Naive thymus-derived CD4-positive, alpha-beta T cell (primary cell): ENCODE measurements at places on chromosomes 1 and 21.

GRCh38 chr1:91073299-91073698 is 51.5 kb upstream of the ZNF644 start:
- no peak for DNase-seq

- no peak for DNase-seq
These were observed 8.8 kb downstream of the OBSCN start for GRCh38 chr1:228216371-228217320.

GRCh38 chr1:33966346-33967141 is 102.7 kb downstream of the HMGB4 start:
- DNase-seq: no peak

DNA sequence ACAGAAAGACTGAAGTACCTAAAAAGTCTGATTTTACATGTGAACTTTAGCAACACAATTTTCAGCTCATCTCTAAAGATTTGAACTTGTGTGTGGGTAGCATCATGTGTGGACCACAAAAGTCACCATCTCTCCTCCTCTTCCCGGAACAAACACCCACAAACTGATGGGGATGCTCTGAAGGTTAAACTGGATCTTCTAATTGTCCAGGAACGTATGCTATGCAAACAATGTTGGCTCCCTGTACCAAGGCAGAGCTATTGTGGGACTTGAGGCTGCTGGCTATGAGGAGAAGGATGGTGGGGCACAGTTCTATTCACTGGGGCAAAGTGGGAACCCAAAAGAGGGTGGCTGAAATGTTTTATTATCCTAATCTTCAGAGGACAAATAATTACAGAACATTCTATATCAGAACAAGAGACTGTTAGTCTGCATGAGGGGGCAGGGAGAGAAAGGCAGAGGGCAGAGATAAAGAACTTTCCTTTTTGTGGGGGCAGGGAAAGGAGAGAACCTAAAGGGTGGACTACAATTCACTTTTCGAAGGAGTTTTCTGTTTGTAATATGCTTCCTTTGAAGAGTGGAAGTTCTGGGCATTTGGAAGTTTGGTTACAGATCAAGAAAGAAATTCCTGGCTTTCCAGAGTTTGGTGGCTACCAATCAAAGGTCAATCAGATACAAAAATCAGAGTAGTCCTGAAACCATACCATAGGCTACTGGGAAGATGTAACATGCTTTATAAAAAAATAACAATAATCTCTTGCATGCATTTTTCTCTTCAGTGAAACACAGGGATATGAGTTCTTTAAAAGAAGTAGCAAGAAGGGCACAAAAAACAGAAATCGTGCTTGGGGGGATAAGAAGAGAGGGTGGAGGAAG is 62.9 kb downstream of the GADD45A start:
- no peak for DNase-seq

GRCh38 chr1:65021795-65022194 is 55.4 kb upstream of the JAK1 start:
- DNase-seq: no peak

GRCh38 chr1:72482736-72483413 is 200.5 kb upstream of the NEGR1 start:
- DNase-seq: no peak

GRCh38 chr1:115837740-115838421 is 3.0 kb downstream of the NHLH2 start:
- DNase-seq: no peak

DNA sequence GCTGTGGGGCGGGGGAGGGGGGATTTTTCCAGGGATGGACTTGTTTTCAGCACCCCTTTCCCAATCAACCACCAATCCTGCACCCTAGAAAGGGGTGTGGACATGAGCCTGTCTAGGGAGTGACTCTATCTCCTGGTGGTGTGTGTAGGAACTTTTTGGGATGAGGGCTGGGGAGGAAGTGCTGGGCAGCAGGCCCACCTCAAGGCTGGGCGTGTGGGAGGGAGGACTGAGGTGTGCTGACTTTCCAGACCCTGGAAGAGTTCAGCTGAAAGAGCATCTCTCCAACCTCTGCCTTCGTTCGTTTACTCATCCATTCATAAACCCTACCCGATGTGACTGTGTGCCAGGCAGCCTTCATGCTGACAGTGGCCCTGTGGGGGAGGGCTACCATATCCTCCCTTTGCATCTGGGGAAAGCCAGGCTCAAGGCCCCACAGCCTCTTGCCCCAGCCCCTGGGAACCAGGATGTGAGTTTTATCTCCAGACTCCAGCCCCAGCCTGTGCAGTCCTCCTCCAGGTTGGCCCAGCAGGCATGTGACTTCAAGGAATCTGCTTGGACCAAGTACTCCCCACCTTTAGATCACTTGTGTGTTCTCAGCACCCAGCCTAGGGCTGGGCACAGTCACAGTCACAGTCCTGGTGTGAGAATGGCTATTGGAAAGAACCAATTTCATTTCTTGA is 6.7 kb downstream of the KNCN start:
- no peak for DNase-seq

GRCh38 chr21:26715878-26716506 is 129.2 kb downstream of the ADAMTS1 start:
- no peak for DNase-seq

DNA sequence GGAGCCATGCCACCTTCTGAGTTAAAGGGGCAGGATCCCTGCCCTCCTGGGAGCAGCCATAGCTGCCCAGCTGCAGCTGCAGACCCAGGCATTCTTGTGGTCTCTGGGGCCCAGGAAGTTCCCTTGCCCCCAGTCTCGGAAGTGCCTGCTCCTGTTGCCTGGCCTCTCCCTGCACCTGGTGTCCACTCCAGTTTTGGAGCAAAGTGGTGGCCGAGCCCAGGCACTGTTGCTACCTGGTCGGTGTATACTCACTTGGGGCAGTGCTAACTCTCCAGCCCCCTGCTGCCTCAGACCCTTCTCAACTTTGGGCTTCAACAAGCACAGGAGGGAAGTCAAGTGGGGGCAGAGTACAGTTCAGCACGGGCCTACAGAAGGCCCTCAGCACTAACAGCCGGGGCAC is 352.9 kb upstream of the NCAM2 start:
- no peak for DNase-seq

- no peak for DNase-seq
These were observed 47.1 kb upstream of the ARHGAP29 start for GRCh38 chr1:94284476-94284875.

- no peak for DNase-seq
These were observed 34.6 kb downstream of the CFAP57 start for GRCh38 chr1:43206600-43207228.

- DNase-seq: no peak
These were observed 55.6 kb upstream of the FMOD start for GRCh38 chr1:203406446-203407045.

- no peak for DNase-seq
These were observed 36.3 kb downstream of the LRP8 start for GRCh38 chr1:53291574-53291973.

GRCh38 chr1:27383039-27383605 is at the start of gene CD164L2:
Gene CD164L2, minus strand, starts transcription at chr1:27383333. Its CDS starts 94 bp downstream, at chr1:27383239.
- peak; percentile 53 for DNase-seq

- no peak for DNase-seq
These were observed 151.8 kb downstream of the TENT5C start for GRCh38 chr1:117757668-117758067.

GRCh38 chr21:28906236-28906635 is 86.4 kb downstream of the LTN1 start:
- DNase-seq: no peak

DNA sequence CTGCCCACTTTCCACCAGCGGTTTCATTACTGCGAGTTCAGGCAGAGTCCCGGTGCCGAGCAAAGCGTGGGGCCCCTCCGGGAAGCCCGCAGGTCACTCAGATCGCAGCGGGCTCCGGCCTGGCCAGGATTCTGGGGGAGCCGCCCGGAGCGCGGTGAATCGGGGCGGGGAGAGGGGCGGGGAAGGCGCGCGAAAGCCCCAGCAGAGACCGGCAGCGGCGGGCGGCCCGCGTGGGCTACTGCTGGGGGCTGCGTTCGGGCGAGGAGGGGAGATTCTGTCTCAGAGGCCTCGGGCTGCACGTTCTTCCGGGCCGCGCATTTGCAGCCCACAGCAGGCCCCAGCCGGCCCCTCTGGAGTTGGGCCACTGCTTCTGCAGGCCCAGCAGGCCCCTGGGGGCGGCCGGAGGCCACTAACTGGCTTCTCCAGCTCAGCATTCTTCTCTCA is 64.7 kb downstream of the SCCPDH start:
- DNase-seq: no peak

DNA sequence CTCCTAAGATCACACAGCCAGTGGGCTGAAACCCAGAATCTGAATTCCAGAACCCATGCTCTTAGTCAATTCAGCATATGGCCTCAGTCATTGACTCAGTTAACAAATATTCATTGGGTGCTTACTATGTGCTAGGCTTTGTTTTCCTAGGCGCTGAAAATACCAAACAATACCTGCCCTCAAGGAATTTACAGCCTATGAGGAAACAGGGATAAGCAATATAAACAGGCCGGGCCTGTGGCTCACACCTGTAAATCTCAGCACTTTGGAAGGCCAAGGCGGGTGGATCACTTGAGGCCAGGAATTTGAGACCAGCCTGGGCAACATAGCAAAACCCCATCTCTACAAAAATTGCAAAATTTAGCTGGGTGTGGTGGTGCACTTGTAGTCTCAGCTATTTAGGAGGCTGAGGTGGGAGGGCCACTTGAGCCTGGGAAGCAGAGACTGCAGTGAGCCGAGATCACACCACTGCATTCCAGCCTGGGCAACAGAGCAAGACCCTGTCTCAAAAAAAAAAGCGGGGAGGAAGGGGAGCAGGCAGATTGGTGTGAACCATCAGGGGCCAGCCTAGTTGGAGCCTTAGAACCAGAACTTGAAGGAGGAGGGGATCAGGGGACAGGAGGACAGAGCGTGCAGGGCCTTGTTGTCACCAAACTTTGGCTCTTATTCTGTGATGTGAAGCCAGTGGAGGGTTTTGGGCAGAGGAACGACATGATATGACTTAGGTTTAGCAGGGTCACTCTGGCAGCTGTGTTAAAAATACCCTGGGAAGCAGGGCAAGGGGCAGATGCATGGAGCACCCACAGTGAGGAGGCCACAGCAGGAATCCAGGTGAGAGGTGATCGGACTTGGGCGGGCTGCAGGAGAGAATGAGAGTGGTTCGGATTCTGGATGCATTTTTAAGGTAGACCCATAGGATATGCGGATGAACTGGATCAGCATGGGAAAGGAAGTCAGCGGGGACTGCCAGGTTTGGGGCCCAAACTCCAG is 5.8 kb downstream of the TINAGL1 start:
- no peak for DNase-seq

DNA sequence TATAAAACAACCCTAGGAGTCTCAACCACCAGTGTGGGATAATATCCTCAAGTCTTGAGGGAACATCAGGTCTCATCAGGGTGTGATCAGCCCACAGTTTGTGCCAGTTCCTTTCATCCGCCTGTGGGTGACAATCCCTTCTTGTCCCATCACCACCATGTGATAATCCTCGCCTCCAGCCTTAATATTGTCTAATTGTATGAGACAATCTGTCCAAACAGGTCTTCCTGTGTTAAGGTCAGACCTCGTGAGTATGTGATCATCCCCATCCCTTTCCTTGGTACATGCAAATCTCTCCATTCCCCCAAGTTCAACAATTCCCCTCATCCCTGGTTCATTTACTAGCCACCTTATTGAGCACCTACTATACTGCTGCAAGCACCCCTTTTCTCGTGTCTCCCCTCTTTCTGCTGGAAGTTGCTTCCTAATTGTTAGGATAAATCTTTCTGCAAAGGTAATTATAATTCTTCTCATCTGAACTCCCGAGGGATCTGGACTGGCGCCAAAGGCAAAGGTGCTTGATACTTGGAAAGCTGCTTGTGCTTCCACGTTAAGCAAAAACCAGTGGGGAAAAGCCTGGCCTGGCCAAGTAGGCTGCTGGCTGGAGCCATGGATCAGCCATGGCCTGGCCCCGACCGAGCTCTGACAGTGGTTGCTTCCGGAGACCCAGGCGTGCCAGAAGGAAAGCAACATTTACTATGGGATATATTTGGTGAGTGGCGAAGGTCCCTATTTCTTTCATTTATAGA is 92.5 kb downstream of the RNF220 start:
- DNase-seq: no peak

- no peak for DNase-seq
These were observed 122.0 kb upstream of the B3GALT2 start for GRCh38 chr1:193308438-193308837.

GRCh38 chr1:10528066-10529014 is 53.6 kb downstream of the PEX14 start:
- DNase-seq: no peak

- no peak for DNase-seq
These were observed 59.3 kb downstream of the ACP6 start for GRCh38 chr1:147611021-147611426.

DNA sequence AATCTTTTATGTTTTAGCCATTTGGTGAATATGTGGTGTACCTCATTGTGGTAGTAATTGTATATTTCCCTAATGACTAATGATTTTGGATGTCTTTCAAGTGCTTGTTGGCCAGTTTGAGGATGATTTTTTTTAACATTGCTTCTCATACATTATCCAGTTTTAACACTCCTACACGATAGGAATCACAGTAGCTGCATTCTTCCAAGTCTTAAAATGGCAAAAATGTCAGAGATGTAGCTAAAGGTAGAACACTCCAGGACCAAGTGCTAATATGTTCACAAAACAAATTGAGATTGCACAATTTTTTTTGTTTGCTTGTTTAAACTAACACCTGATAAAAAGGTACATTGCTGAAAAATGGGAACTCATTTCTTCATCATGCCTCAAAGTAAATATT is 11.7 kb downstream of the USP25 start:
- DNase-seq: no peak

DNA sequence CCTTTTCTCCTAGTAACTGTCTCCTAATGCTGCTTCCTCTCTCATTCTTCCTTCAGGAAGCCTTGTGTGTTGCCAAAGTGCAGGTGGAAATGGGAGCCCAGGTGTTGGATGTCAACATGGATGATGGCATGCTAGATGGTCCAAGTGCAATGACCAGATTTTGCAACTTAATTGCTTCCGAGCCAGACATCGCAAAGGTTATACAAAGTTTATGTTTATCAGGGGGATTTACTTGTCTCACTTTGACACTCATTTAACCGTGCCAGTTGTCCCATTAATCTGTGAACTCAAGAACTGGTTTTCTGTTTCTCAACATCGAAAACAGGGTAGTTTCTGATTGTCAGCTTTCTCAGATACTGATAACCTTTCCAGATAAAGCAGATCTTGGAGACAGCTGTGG is 40.4 kb downstream of the MTR start:
- DNase-seq: no peak

- no peak for DNase-seq
These were observed 51.9 kb upstream of the DMRTA2 start for GRCh38 chr1:50474859-50475809.

GRCh38 chr1:160665330-160666078 is 18.7 kb upstream of the SLAMF1 start:
- no peak for DNase-seq

- no peak for DNase-seq
These were observed 15.7 kb downstream of the CD53 start for GRCh38 chr1:110888641-110889040.
